ENCODE measurements at places on chromosomes 2 and 18. TPM values are rescaled to one million over a fixed set of nuclear protein-coding genes. Genes with fewer than 3 reads are reported as not detected.

The CNPPD1 gene
- total RNA-seq = 32.4 TPM

The CYS1 gene
- total RNA-seq = 4.8 TPM

The MYCN gene
- 0.30 TPM for total RNA-seq

The APOB gene
- 45.3 TPM for total RNA-seq

DNA sequence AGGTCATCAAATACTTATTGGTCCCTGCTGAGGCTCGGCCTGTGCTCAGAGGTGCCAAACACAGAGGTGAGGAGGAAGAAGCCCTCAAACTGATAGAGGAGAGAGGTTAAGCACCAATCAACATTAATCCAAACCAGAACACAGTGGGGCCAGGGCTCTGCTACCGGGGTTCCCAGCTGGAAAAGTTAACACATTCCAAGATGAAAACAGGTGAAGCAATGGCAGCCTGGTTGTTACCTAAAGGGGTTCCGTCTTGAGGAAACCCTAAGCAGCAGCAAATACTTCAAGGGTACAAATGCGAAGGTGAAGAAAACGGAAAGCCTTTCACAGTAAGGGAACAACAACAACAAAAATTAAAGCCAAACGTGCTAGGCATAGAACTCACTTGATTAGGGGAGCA lies 5.4 kb downstream of the TGFA start:
- DNase-seq = no peak

GRCh38 chr2:112923967-112924338 lies 13.0 kb downstream of the IL37 start:
- no peak for DNase-seq

DNA sequence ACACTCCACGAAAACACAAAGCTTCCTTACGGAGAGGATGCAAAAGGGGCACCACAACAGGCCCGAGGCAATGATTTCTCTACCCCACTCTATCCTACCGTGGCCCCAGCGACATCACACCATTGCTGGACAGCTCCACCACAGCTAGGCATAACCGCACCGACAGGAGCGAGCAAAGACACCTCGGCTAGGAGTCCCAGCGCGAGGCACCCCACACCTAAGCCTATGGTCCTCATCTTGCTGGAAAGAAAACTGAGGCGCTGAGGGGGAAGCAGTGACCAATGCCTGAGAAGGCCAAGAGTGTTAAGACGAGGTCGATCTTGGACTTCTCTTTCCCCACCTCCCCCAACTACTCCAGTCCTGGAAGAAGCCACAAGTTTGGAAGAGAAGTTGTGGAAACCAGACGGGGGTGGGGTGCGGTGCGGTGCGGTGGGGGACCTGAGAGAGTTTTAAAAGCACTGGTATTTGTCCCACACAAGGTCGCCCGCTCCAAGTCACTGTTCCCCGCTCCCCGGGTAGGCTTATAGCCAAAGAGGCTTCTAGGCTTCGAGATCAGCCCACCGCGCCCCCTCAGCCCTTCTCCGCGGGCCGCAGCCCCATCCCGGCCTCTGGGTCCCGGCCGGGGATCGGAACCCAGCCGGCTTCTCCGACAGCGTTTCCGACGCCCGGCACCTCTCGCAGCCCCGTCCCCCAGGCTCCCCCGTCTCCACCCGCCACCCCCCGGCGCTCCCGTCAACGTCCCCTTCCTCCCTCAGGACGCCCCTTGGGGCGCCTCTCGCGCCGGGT lies 766 bp downstream of the PDE6D start:
- no peak for DNase-seq

The RUFY4 gene
- 0.12 TPM for total RNA-seq

- DNase-seq = no peak
Observed at GRCh38 chr2:85503851-85504777, 34.9 kb upstream of the MAT2A start.

DNA sequence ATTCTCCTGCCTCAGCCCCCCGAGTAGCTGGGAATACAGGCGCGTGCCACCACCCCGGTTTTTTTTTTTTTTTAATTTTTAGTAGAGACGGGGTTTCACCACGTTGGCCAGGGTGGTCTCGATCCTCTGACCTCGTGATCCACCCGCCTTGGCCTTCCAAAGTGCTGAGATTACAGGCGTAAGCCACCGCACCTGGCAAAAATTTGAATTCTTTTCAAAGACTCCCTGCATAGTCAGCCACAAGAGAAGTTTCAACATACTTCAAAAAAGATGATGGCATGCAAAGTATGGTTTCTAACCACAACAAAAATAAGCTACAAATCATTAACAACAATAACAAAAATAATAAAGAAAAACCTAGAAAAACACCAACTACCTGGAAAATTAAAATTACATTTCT lies 22.0 kb downstream of the HYCC2 start:
- DNase-seq = no peak

The REG3A gene
- not detected for total RNA-seq

GRCh38 chr2:36797324-36798070 lies 101.0 kb downstream of the VIT start:
- no peak for DNase-seq

DNA sequence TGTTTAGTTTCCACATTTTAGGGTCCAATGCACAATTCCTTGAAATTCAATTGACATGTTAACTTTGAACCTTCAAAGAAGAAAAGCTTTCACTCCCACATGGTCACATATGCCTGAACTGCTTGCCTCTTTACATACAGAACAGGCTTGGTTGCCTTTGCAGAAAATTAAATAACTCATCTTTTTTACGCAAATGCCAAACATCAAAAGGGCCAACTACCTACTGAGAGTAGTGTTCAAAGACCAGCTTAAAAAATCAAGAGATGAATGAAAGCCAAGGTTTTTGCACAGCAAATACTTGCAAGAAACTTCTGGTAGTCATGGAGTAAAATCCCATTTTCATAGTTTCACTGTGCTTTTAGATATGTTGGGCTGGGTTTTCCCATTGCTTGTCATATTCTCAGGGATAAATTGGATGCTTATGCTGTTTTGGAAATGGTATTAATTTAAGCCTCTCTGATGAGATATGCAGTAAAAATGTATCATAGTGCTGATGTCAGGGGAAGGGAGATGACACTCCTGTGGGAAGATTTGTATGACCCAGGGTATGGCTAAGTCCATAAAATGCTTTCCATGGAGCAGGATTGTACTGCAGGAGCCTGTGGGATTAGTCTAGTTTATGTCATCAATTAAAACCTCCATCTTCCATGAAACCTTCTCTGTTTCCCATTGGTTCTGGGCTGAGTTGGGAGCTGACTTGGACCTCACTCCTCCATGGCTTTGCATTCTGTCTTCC lies 60.6 kb upstream of the DARS1 start:
- DNase-seq = no peak
